ENCODE measurements at places on chromosomes 3 and 15.

DNA sequence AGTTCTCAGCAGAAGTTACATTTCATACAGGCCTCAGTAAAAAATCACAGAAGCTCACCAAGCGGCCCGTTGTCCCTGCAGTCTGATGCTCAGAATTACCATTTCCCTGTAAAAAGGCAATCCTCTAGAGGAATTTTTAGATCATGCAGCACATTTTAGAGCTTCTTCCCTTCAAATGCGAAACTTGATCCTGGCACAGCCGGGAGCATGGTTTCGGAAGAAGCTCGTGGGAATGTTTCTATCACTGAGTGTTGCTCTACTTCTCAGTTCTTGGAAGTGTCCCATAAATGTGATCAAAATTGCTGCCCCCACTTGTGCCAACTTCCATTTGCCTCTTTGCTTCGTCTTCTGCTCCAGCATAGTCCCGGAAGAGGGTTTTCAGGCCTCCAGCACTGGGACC, 3.8 kb upstream of the H1-8 start:
- DNase-seq, result no peak

- peak; percentile 27 for DNase-seq
Measured at GRCh38 chr3:61894988-61895935, 333.9 kb downstream of the PTPRG start.

GRCh38 chr3:16994854-16995525, 110.2 kb downstream of the PLCL2 start:
- DNase-seq, result no peak

- DNase-seq, result no peak
Measured at GRCh38 chr3:22245811-22246583, 495.0 kb upstream of the ZNF385D start.

- DNase-seq, result no peak
Measured at GRCh38 chr3:151197981-151198767, 4.8 kb downstream of the GPR171 start.

- DNase-seq, result no peak
Measured at GRCh38 chr3:120119846-120120510, 25.7 kb upstream of the GSK3B start.

GRCh38 chr3:72568083-72568482, 280.2 kb downstream of the SHQ1 start:
- DNase-seq, result no peak

GRCh38 chr15:85327820-85328219, 52.6 kb upstream of the AKAP13 start:
- DNase-seq, result no peak

DNA sequence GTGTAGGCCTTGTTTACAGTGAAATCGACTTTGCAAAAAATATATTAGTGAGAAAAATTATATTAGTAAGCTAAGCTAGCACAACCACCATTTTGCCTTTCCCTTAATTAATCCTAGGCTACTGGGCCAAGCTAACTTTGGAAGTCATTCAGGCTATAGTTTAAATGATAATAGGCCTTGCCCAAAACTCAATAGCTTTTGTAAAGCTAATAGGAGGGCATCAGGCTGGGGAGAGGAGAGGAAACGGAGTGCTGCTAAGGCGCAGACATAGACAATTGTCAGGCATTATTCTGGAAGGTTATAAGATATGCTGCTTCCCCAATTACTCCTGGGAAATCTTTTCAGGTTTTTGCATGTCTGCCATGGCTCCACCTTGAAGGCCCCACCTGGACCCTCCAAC, 1286.0 kb downstream of the NSUN3 start:
- no peak for DNase-seq

DNA sequence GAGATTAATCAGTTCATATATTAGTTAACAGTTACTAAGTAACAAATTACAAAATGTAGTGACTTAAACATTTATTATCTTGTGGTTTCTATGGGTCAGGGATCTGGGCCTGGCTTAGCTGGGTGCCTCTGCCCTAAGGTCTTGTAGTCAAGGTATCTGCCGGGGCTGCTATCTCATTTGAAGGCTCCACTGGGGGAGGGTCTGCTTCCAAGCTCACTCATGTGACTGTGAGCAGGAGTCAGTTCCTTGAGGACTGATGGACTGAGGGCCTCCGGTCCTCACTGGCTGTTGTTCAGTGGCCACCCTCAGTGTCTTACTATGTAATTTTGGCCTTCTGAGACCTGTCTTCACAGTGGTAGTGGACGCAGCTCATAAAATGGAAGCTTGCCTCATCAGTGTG, 135.9 kb upstream of the PLXNA1 start:
- DNase-seq, result no peak

- no peak for DNase-seq
Measured at GRCh38 chr3:161351330-161351729, 20.0 kb downstream of the SPTSSB start.

DNA sequence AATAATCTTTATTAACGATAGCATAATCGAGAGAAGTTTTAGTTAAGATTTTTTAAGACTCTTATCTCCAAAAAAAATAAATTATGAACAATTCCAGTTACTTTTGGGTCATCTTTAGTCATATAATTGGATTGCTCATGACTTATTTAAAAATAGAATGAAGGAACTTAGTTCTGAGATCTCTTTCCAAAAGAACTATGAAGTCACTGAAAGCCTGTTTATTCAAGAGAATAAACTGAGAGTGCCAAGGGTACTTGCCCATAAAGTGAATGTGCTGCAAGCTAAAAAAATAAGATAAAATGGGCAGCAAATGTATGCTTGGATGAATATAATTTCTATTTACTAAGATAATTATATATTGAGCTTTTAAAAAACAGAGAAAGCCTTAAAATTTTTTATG, 176.5 kb upstream of the PLSCR5 start:
- DNase-seq, result no peak
